Activated naive CD4-positive, alpha-beta T cell treated with anti-CD3 and anti-CD28 coated beads for 36 hours (primary cell): ENCODE measurements at places on chromosomes 7 and 10. TPM values are rescaled to one million over a fixed set of nuclear protein-coding genes. Genes with fewer than 3 reads are reported as not detected.
A peak's percentile ranks its signal among the peaks of the same experiment; 100 is the strongest.

DNA sequence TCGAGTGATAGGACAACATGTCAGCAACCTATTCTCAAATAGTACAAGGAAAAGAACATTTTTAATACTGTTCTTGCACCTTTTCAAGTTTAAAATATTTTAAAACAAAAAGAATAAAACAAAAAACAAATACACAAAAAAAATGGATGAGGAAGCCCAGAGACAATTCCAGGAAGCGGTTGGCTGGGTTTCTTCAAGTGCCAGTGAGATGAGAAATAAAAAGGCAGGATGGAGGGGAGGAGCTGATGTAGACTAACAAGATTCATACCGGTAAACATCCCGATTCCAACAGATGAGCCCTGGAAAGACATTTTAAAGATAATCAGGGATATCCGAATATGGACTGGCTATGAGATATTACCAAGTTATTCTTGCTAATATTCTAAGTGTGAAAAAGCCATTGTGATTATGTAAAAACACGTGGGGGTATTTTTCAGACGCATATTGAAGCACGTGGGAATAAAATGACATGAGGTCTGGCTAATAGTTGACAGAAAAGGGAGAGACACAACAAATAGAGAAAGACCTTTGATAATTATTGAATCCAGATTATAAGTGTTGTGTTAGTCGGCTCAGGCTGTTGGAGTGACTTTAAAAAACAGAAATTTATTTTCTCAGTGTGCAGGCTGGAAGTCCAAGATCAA lies 101.3 kb upstream of the LRRC4 start:
- H3K4me3 ChIP-seq: no peak overlapping the region
- no peak for DNase-seq
- H3K27ac ChIP-seq: no peak overlapping the region
- H3K36me3 ChIP-seq: no peaks in the 10 kb centered on the region

DNA sequence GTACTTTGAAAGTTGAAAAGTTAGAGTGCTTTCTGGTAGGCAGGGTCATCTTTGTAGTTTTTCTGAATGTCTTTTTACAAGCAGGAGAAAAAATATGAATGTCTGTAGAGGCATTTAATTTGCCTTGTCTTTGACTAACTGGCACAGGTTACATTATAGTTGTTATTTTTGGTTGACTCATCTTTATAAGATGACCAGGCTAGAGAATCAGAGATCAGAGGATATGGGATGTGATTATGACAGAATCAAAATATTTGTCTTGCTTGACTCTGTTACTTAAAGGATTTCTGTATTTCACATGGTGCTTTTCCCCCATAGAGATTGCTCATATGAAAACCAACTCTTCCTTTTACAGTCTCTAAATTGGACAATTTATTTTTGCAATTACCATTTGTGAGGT lies 2.4 kb downstream of the ZMYND11 start:
- H3K4me3 ChIP-seq: no peak overlapping the region
- DNase-seq: no peak
- no peak overlapping the region for H3K27ac ChIP-seq
- no peaks in the 10 kb centered on the region for H3K36me3 ChIP-seq
- H3K4me1 ChIP-seq: peaks cover 35% of the 10 kb centered on the region
- H3K27me3 ChIP-seq: no peaks in the 10 kb centered on the region

DNA sequence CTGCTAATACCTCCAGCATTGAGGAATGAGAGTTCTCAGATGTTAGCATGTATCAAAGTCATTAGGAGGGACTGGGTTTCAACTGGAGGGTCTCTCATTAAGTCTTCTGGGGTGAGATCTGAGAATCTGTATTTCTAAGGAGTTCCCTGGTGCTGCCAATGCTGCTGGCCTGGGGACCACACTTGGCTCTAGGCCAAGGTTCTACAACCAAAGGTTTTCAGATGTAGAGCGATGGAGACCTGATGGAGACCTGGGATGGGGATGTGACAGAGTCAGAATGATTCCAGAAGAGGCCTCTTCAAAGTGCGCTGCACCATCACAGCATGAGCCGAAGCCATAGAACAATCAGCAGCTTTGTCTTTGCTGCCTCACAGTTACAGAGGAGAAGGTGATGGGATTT lies 27.2 kb downstream of the ST8SIA6 start:
- no peak overlapping the region for H3K27ac ChIP-seq
- no peaks in the 10 kb centered on the region for H3K27me3 ChIP-seq

GRCh38 chr7:13099154-13099795 lies 411.8 kb downstream of the ARL4A start:
- no peaks in the 10 kb centered on the region for H3K4me1 ChIP-seq
- no peaks in the 10 kb centered on the region for H3K36me3 ChIP-seq
- no peak overlapping the region for H3K27ac ChIP-seq
- peaks cover 9% of the 10 kb centered on the region for H3K27me3 ChIP-seq
- peak; percentile 4 for DNase-seq
- H3K4me3 ChIP-seq: no peak overlapping the region

GRCh38 chr7:33127085-33127484 lies 2.3 kb upstream of the BBS9 start:
- no peak overlapping the region for H3K4me3 ChIP-seq
- no peak for DNase-seq
- H3K27ac ChIP-seq: no peak overlapping the region

DNA sequence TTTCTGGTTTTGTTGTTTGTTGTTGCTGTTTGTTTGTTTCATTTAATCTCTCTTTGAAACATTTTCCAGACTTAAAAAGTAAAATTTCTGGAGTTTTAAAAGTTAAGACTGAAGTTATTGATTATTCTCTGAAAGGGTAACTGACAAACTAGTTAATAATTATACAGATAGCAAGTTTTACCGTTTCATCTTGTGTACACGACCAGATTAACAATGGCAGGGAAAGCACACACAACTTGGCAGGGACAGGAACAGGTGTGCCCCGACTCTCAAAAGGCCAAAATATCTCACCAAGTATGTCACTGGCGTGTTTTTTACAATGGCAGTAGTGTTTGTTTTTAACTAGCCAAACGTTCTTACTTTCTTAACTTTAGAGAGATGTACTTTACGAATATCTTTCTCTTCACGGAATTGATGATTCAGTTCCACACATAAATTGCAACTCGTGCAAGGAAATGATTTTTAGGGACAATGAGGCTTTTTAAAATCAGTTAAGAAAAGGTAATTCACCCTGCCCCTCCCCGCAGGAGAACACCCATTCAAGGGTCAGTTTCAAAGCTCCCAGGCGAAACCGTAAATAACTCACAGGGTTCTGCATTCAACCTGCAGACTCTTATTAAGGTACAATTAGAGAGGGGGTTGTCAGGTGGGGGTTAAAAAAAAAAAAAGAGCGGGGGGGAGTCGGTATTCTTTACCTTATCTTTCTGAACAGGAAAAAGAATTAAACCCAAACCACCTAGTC lies 3.5 kb downstream of the CTBP2 start:
- H3K4me1 ChIP-seq: peaks cover 4% of the 10 kb centered on the region
- H3K27ac ChIP-seq: no peak overlapping the region
- H3K27me3 ChIP-seq: peaks cover 53% of the 10 kb centered on the region

GRCh38 chr7:133369130-133369529 lies 116.3 kb downstream of the EXOC4 start:
- peaks cover 8% of the 10 kb centered on the region for H3K4me1 ChIP-seq
- no peak overlapping the region for H3K4me3 ChIP-seq
- DNase-seq: no peak
- H3K36me3 ChIP-seq: peaks cover 6% of the 10 kb centered on the region
- no peaks in the 10 kb centered on the region for H3K27me3 ChIP-seq

DNA sequence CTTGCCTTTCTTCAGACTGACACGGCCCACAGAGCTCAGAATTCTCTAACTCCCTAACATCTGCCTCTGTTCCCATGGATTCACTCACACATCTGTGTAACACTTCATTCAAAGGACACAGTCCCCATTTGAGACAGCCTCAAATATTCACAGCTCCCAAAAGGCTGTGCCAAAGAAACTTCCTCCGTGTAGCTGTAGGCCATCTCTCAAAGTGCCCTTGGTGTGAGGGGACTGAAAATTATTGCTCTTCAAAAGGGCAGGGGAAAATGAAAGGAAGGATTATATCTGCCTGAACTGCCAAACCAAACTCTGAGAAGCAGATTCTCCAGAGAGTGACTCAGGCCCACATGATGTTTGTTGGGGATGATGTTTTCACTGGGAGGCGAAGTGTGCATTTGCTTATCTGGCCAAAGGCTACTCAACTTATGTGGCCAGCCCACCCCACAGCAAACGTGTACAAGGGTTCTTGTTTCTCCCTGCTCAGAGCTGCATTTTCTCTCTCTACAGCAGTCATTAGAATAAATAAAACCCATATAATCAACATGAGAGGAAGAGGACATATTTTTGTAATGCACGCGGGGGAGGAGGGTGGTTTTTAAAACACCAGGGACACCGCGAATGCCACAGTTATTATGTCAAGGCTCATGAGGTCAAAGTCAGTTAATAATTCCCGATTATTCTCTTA lies 302.4 kb upstream of the NFE2L3 start:
- peaks cover 13% of the 10 kb centered on the region for H3K4me1 ChIP-seq
- H3K27me3 ChIP-seq: peaks cover 37% of the 10 kb centered on the region
- H3K36me3 ChIP-seq: no peaks in the 10 kb centered on the region
- H3K4me3 ChIP-seq: no peak overlapping the region
- DNase-seq: no peak
- no peak overlapping the region for H3K27ac ChIP-seq

GRCh38 chr7:33873981-33874750 lies 31.2 kb upstream of the BMPER start:
- no peaks in the 10 kb centered on the region for H3K36me3 ChIP-seq
- H3K4me3 ChIP-seq: no peak overlapping the region
- no peak overlapping the region for H3K27ac ChIP-seq
- peaks cover 7% of the 10 kb centered on the region for H3K27me3 ChIP-seq
- H3K4me1 ChIP-seq: no peaks in the 10 kb centered on the region

GRCh38 chr7:130324306-130324943 lies 20.2 kb upstream of the CPA5 start:
- H3K27ac ChIP-seq: no peak overlapping the region
- H3K4me1 ChIP-seq: no peaks in the 10 kb centered on the region
- H3K36me3 ChIP-seq: no peaks in the 10 kb centered on the region
- DNase-seq: no peak
- H3K27me3 ChIP-seq: no peaks in the 10 kb centered on the region
- H3K4me3 ChIP-seq: no peak overlapping the region

GRCh38 chr7:66213637-66214036 lies 8.5 kb downstream of the TPST1 start:
- no peak overlapping the region for H3K27ac ChIP-seq
- DNase-seq: no peak
- H3K27me3 ChIP-seq: no peaks in the 10 kb centered on the region
- H3K36me3 ChIP-seq: no peaks in the 10 kb centered on the region

GRCh38 chr10:110208614-110209453 lies 1.4 kb downstream of the MXI1 start:
- H3K4me1 ChIP-seq: peaks cover 39% of the 10 kb centered on the region
- H3K27me3 ChIP-seq: peaks cover 3% of the 10 kb centered on the region
- peak overlapping the region; percentile 93 for H3K27ac ChIP-seq
- H3K36me3 ChIP-seq: peaks cover 2% of the 10 kb centered on the region

DNA sequence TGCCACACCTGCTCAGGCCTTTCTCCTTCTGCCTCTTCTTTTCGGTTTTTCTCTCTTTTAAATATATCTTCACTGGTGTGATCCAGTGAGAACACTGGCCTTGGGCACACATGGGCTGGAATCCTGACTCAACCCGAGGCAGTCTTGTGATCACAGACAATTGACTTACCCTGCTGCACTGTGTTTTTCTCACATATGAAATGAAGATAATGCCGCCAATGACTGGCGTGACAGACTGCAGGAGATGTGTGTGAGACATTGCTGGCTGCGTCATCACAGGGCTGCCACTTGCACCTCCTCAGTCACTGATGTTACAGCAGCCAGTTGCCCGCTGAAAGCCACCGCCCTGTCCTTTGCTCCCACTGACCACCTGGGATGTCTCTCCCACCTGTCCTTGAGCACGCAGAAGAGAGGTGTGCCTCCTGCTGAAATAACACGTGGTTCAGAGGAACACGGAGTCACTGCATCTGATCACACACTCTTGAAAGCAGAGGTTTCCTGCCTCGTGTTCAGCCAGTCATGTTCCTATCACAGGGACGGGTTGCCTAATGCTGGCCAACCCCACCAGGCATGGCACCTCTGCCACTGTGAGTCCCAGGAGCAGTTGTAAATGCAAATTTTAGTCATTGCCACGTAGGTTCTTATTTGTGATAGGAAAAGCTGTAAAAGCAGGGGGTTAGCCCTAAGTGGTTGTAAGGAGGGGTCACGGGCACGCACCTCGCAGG lies 124.6 kb upstream of the LANCL2 start:
- H3K4me1 ChIP-seq: no peaks in the 10 kb centered on the region
- H3K27ac ChIP-seq: no peak overlapping the region
- H3K27me3 ChIP-seq: no peaks in the 10 kb centered on the region
- no peak overlapping the region for H3K4me3 ChIP-seq
- no peak for DNase-seq
- no peaks in the 10 kb centered on the region for H3K36me3 ChIP-seq

DNA sequence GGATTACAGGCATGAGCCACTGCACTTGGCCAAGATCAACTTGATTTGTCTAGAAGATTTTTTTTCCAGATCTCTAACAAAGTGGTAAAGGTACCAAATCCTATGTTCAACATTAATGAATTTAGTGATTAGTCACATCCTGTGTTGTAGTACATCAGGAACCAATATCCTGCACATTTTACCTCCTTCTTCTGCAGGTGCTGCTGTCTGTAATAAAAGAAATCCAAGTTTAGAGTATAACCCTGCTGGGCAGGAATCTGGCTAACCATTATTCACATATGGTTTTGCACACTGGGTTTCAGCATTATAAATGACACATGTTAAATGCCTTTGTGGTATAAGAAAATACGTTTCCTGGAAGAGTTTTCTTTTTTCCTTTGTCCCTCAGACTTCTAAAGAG lies 10.8 kb downstream of the PARD3 start:
- H3K36me3 ChIP-seq: no peaks in the 10 kb centered on the region
- no peak overlapping the region for H3K4me3 ChIP-seq
- DNase-seq: no peak

- H3K4me3 ChIP-seq: no peak overlapping the region
- H3K27ac ChIP-seq: no peak overlapping the region
- peaks cover 25% of the 10 kb centered on the region for H3K36me3 ChIP-seq
- no peak for DNase-seq
- peaks cover 15% of the 10 kb centered on the region for H3K4me1 ChIP-seq
Measured at GRCh38 chr7:43873300-43873699, 4.0 kb upstream of the MRPS24 start.

DNA sequence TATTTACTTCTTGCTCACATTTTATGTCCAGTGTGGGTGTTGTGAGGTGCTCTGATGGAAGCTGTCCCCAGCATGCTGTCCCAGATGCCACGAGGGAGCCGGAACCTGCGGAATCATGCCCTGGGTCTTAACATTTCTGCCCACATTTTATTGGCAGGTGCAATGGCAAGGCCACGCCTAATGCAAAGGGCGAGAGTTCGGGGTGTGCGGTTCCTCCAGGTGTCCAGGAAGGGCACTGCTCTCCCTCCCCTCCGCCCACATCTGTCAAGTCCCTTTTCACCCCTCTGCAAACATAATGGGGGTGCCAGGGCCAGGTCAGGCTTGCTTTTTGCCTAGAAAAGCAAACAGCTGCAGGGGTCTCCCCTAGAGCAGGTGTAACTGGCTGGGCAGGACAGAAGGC lies 16.4 kb downstream of the PDAP1 start:
- H3K36me3 ChIP-seq: peaks cover 48% of the 10 kb centered on the region
- H3K27me3 ChIP-seq: no peaks in the 10 kb centered on the region
- H3K4me3 ChIP-seq: no peak overlapping the region
- H3K4me1 ChIP-seq: peaks cover 20% of the 10 kb centered on the region

CALHM1 gene
- not detected for total RNA-seq

ZEB1 gene
- total RNA-seq: 29.1 TPM

BLNK gene
- not detected for total RNA-seq

KMT2C gene
- total RNA-seq: 36.1 TPM

FAM13C gene
- not detected for total RNA-seq

MRLN gene
- not detected for total RNA-seq

ZMIZ2 gene
- total RNA-seq: 86.5 TPM

KLF14 gene
- total RNA-seq: not detected

ITIH5 gene
- total RNA-seq: not detected

ATOH7 gene
- not detected for total RNA-seq

TBL2 gene
- 21.5 TPM for total RNA-seq
